Pulmonary artery endothelial cell (primary cell): ENCODE measurements at places on chromosomes 5 and 9. TPM values are rescaled to one million over a fixed set of nuclear protein-coding genes. Genes with fewer than 3 reads are reported as not detected.

PCDHB9 gene
- total RNA-seq: 0.04 and 0.07 TPM in 2 replicates

KCNV2 gene
- total RNA-seq: not detected in 2 replicates

ATOSB gene
- 17.7 and 19.7 TPM in 2 replicates for total RNA-seq

RGMB gene
- 21.4 and 37.2 TPM in 2 replicates for total RNA-seq

PCYOX1L gene
- 13.1 and 19.4 TPM in 2 replicates for total RNA-seq

NXNL2 gene
- not detected in 2 replicates for total RNA-seq

IFNA21 gene
- not detected in 2 replicates for total RNA-seq

PDZD2 gene
- total RNA-seq: 0.74 and 1.6 TPM in 2 replicates

BAG1 gene
- total RNA-seq: 44.9 and 45.1 TPM in 2 replicates

OSMR gene
- total RNA-seq: 14.6 and 17.0 TPM in 2 replicates

JAK2 gene
- 9.8 and 10.3 TPM in 2 replicates for total RNA-seq

AMBP gene
- total RNA-seq: not detected in 2 replicates

PCDHGB3 gene
- 1.3 and 1.6 TPM in 2 replicates for total RNA-seq

PCDH12 gene
- total RNA-seq: 12.1 and 23.0 TPM in 2 replicates

ZNF483 gene
- 1.4 and 1.9 TPM in 2 replicates for total RNA-seq

THBS4 gene
- total RNA-seq: under 0.01 TPM in 1 of 2 replicates, not detected in the other

IL4 gene
- total RNA-seq: not detected in 2 replicates

DNAJA1 gene
- total RNA-seq: 113 and 238 TPM in 2 replicates

LHX3 gene
- not detected in 2 replicates for total RNA-seq

PCDH1 gene
- total RNA-seq: 135 and 143 TPM in 2 replicates

GADD45G gene
- 0.33 and 0.46 TPM in 2 replicates for total RNA-seq

IFT74 gene
- total RNA-seq: 7.8 and 8.6 TPM in 2 replicates

RFX3 gene
- 2.8 and 7.2 TPM in 2 replicates for total RNA-seq

AGXT2 gene
- total RNA-seq: not detected in 2 replicates
